ENCODE measurements at places on chromosomes 7 and 10. TPM values are rescaled to one million over a fixed set of nuclear protein-coding genes. Genes with fewer than 3 reads are reported as not detected.

DNA sequence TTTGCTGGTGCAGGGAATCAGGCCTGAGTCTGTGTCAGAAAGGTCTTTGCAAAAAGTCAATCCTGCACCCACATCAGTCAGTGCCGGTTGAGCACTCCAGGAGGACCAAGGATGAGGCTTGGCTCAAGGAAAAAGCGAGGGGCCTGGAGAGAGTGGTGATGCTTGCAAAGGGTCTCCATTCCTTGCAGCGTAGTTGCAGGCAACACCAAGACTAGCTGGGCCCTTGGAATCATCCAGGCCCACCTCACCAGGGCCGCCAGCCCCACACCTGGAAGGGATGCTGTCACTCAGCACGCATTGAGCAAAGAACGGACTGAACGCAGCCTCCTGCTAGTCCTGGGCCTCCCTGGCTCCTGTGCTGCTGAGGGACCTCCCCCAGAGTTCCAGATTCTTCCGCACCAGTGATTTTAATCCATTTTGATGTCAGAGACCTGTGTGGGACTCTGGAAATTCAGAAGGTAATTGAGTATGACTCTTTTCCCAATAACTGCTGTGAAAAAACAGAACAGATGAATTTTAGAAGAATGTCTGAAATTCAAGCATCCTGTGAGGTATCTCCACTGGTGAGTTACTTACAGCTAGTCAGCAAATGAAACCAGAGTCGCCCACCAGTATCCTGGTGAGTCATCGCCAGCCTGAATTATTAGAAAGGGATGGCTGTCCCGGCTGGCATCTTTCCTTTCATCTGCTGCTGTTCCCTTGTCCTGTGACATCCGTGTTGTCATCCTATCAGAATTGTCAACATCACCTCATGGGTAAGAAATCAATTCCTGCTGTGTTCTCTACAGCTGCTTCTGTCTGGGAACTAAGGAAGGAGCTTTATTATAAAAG lies 150.8 kb upstream of the NPS start:
- no peak for DNase-seq

DNA sequence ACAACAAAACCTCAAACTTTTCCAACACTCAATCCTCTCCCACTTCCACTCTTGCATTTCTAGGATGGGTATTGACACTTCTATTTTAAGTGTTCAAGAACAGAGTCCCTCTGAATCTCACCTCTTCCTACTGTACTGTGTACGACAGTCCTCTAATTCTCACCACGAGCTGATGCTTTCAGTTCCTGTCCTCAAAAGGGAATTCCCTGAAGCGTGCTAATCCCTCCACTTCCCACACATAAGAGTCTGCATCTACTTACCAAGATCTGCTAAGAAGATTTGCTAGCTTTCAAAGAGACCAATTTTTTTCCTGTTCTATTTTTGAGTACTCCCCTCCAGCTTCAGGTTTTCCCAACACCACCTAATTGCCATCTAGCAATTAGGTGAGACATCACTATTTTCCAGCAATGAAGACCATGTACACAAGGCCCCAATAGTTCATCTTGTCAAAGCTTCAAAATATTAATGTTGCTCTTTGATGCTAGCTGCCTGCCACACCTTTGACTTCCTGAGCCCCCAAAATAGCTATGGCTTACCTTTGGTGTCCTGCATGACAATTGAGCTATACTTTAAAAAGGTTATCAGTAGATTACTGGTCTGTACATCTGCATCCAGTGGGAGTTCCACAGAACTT lies 54.4 kb downstream of the ARMH3 start:
- no peak for DNase-seq

- DNase-seq = no peak
Observed at GRCh38 chr10:13776861-13777311, 190.1 kb downstream of the PRPF18 start.

DNA sequence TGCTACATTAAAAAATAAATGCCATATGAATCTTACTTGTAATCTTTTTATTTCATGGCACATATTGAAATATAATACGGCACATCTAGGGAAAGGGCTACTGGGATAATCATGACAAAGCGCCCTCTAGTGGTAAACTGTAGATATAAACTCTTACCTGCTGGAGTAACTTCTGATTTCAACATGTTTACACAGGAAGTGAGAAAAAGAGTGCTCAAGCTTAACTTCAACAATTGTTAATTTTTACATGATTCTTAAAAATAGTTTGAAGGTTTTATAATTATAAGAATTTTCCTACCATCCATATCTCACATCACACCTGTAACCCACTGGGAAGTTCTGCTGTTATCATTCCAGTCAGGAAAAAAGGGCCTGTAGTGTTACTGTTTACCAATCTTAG lies 2.0 kb upstream of the HEPACAM2 start:
- DNase-seq = no peak

- no peak for DNase-seq
Observed at GRCh38 chr7:94344826-94345225, 49.9 kb upstream of the COL1A2 start.

ELFN1 gene
- total RNA-seq = 2.4 TPM

ASB13 gene
- 36.9 TPM for total RNA-seq

Measured in tibial nerve (tissue), 4 donors.